ENCODE measurements at places on chromosomes 2 and 18.

GRCh38 chr2:143083636-143084035 lies 45.6 kb upstream of the ARHGAP15 start:
- DNase-seq: no peak

DNA sequence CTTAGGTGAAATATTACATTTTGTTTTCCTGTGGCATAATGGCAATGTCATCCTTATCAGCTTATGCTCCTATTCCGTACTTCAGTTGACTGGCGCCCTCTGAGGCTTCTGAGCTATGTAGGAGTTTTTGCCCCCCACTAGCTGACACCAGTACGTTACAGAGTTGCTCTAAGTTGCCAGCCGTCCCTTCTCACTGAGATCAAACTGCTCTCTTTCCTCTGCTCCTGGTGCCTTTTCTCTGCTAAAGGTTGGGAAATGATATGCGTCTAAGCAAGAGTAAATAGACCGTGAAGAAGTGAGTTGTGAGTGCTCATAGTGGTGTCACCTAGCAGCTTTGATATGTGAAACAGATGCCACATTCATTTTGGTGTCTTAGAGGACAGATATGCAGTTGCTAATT lies 99.2 kb downstream of the RAPGEF4 start:
- DNase-seq: no peak

GRCh38 chr2:190271783-190272456 lies 47.7 kb downstream of the HIBCH start:
- DNase-seq: no peak

GRCh38 chr2:67782443-67782842 lies 280.4 kb downstream of the C1D start:
- no peak for DNase-seq

- no peak for DNase-seq
Measured at GRCh38 chr2:149686136-149687051, 98.8 kb upstream of the MMADHC start.

GRCh38 chr2:46870051-46870839 lies 45.4 kb downstream of the MCFD2 start:
- no peak for DNase-seq

DNA sequence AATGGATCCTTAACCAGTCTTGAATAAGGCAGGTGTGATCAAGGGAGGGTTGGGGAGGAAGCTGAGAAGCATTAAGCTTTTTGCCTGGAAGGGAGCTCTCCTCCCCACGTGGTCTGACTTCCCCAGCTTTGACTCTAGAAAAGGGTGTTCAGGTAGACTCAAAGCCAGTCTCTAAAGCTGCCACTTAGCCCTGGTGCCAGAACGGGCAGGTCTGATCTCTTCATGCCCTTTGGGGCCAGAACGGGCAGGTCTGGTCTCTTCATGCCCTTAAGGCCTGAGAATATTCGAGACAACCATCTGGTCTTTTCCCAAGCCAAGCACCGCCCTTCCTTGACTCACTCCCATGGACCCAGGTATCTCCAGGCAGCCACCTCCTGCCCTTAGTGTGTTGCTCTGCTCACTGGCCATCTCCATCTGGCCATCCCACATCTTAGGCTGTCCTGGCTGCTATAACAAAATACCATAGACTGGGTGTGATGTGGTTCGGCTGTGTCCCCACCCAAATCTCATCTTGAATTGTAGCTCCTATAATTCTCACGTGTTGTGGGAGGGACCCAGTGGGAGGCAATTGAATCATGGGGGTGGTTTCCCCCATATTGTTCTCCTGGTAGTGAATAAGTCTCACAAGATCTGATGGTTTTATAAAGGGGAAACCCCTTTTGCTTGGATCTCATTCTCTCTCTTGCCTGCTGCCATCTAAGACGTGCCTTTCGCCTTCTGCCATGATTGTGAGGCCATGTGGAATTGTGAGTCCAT lies 59.4 kb downstream of the SNORC start:
- no peak for DNase-seq

DNA sequence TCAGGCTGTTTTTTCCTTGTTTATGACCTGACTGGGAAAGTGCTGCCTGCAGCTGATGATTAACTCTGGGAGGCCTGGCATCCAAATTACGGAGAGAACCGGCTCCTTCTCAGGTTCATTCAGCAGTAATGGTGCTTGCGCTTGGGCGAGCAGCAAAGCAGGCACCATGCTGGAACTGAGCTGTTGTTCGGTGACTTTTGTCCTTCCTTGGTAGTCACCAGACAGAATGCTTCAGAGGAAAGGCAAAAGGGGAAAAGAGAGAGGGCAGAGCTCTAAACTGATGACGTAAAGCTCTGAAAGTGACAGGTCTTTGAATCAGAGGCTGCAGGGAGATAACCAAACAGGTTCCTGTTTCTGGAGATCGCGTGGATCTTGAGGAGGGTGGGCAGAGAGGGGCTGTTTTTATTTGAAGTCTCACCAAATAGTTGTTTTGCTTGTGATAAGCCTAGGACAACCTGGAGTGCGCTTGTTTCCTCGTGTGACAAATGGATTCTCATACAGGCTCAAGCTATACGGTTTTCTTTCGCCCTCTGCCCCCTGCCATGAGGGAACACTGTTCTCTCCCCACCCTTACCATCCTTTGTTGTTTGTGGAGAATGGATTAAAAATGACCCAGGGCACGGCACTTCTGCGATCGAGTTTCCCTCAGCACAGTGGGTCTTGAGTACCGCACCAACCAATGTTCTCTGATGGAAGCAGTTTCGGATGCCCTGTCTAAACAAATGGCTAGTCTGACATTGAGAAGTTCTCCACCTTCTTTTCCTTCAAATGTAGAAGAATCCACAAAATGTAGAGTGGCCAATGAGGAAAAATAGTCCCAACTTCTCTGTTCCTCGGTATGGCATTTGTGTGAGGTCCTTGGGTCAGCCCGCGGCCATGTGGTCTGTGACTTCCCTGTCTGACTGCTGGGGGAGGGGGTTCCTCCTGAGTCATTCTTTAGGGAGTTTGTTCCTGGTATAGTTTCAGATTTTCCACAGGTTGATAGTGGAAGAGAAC lies 1.3 kb downstream of the RASGRP3 start:
- DNase-seq: no peak

DNA sequence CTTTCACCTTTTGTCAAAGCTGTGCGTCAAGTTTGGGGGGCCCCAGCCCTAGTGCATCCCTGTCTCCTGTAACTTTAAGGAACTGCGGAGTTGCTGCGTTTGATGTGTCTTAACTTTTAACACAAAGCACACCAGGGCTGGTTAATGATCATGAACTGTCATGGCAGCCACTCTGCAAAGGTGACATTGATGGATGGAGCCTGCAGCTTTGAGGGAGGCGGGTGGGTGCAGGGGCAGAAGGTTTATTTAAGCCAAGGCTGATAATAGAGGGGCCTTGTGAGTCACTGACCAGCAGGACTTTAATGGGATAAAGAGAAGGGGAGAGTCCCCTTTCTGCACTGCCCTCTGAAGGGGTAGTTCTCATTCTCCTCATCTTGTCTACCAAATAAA lies 190.2 kb upstream of the GATA6 start:
- no peak for DNase-seq

DNA sequence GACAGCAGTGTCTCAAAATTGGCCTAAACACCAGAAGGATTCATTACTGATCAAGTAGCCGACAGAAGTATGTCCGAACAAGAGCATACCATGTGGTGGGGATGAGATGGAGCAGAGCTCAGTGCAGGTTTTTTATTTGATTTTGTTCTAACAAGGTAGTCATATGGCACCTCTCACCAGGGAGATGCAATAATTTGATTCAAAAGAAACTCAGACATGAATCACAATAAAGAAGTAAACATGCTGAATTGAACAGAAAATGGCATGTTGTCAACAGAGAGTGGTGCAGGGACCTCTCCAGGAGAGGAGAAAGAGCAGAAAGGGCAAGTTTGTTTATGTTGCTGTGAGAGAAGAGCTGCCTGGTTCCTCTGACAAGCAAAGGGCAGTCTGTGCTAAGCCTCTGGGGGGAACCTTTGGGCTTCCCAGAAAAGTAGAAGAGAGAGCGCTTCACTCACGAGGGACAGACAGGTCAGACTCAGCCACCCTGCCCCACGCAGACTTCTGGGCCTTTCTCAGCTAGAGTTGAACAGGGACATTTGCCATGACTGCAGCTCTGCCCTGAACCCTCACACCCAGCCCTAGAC lies 351.3 kb upstream of the RAB12 start:
- DNase-seq: no peak

Measured in GM12891 (cell line).